Stimulated activated CD8-positive, alpha-beta memory T cell treated with anti-CD3 and anti-CD28 coated beads, Interleukin-4, amount 100 ng/mL, for 4 hours (primary cell): ENCODE measurements at places on chromosomes 3 and 15.

DNA sequence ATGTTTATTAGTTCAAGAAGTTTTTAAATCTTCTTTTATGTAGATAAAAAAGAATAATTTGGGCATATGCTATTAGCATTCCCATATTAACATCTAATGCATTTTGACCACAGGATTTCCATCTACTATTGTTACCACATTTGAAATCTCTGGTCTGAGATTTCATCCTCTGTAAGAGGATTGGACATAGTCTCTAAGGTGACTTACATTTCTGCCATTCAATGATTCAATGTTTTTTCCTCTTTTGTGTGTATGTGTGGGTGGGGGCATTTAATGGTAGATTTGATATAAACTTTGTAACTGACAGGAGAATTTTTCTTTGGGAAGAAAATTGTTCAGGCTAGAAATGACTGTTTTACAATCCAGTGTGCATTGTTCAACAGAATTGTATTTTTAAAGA lies 307.3 kb upstream of the RBMS3 start:
- DNase-seq: no peak

DNA sequence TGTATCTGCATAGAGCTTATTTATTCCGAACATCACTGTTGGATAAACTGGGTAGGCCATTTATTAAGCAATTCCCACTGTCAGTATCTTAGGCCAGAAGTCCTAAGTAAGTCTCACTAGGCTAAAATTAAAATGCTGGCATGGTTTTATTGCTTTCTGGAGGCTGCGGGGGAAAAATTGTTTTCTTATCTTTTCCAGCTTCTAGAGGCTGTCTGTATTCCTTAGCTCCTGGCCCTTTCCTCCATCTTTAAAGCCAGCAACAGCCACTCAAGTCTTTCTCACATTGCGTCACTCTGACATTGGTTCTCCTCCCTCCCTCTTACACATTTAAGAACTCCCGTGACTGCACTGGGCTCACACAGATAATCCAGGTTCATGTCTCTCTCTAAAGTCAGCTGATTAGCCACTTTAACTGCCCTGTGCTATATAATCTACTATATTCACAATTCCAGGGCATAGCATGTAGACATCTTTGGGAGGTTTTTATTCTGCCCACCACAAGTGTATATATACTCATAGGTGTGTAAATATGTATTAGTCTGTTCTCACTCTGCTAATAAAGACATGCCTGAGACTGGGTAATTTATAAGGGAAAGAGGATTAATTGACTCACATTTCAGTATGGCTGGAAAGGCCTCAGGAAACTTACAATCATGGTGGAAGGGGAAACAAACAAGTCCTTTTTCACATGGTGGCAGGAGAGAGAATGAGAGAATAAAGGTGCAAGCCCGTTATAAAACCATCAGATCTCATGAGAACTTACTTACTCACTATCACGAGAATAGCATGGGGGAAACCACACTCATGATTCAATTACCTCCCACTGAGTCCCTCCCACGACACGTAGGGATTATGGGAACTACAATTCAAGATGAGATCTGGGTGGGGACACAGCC lies 113.5 kb upstream of the SLC7A14 start:
- no peak for DNase-seq

- DNase-seq: no peak
Observed at GRCh38 chr3:35473956-35474355, 165.4 kb upstream of the ARPP21 start.

- no peak for DNase-seq
Observed at GRCh38 chr3:133371181-133371580, 28.7 kb upstream of the BFSP2 start.

GRCh38 chr15:93762036-93762435 lies 469.3 kb upstream of the MCTP2 start:
- no peak for DNase-seq

GRCh38 chr3:65083240-65083639 lies 395.4 kb upstream of the ADAMTS9 start:
- DNase-seq: no peak
